ENCODE measurements at places on chromosomes 3 and 15.

- no peak overlapping the region for H3K27ac ChIP-seq
- H3K27me3 ChIP-seq = no peaks in the 10 kb centered on the region
- H3K4me1 ChIP-seq = no peaks in the 10 kb centered on the region
These were observed 65.7 kb downstream of the RAD54L2 start for GRCh38 chr3:51604212-51604611.

GRCh38 chr3:63132461-63133250 lies 145.5 kb upstream of the SYNPR start:
- H3K4me3 ChIP-seq = no peak overlapping the region
- H3K27ac ChIP-seq = no peak overlapping the region
- no peaks in the 10 kb centered on the region for H3K27me3 ChIP-seq
- no peaks in the 10 kb centered on the region for H3K4me1 ChIP-seq

DNA sequence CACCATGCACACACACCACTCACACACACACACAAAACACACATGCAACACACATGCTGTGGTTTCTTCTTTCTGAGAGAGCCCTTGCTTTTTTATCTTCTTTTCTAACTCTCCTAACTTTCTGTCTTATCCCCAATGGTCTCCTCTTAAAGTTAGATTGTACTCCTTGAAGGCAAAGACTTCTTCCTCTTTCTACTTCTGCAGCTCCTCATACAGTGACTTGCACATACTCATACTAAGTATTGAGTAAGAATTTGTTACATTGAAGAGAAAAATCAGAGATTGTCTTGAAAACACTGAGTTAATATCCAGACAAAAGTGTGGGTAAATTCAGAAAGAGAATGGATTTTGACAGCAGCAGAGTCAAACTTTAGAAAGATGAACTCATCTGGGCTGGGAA lies 64.4 kb downstream of the GTPBP8 start:
- H3K27me3 ChIP-seq = peaks cover 17% of the 10 kb centered on the region
- no peak overlapping the region for H3K4me3 ChIP-seq
- DNase-seq = no peak
- 0 out of 2 replicates have a peak overlapping the region, but pooled peaks have one; percentile 26 for H3K27ac ChIP-seq
- no peaks in the 10 kb centered on the region for H3K36me3 ChIP-seq

GRCh38 chr3:42795621-42796181 lies 8.6 kb downstream of the HIGD1A start:
- no peaks in the 10 kb centered on the region for H3K27me3 ChIP-seq
- H3K36me3 ChIP-seq = peaks cover 8% of the 10 kb centered on the region
- H3K4me3 ChIP-seq = no peak overlapping the region
- no peak overlapping the region for H3K27ac ChIP-seq

DNA sequence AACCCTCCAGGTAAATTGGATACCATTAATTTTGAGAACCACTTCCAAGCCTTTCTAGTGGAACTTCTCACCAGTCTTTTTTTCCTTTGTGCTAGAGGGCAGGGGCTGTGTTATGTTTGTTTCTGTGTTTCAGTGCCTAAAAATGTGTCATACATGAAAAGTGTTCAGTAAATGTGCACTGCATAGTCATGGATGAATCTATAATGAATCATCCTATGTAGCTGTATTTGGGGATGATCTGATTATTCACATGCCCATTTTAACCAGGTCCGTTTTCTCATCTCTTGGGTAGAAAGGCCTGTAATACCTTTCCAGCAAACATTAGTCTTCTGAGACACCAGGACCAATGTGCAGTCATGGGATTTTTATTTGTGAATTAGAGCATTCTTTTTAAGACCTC lies 583.0 kb upstream of the GOLIM4 start:
- no peak overlapping the region for H3K4me3 ChIP-seq
- H3K36me3 ChIP-seq = no peaks in the 10 kb centered on the region
- no peaks in the 10 kb centered on the region for H3K27me3 ChIP-seq

DNA sequence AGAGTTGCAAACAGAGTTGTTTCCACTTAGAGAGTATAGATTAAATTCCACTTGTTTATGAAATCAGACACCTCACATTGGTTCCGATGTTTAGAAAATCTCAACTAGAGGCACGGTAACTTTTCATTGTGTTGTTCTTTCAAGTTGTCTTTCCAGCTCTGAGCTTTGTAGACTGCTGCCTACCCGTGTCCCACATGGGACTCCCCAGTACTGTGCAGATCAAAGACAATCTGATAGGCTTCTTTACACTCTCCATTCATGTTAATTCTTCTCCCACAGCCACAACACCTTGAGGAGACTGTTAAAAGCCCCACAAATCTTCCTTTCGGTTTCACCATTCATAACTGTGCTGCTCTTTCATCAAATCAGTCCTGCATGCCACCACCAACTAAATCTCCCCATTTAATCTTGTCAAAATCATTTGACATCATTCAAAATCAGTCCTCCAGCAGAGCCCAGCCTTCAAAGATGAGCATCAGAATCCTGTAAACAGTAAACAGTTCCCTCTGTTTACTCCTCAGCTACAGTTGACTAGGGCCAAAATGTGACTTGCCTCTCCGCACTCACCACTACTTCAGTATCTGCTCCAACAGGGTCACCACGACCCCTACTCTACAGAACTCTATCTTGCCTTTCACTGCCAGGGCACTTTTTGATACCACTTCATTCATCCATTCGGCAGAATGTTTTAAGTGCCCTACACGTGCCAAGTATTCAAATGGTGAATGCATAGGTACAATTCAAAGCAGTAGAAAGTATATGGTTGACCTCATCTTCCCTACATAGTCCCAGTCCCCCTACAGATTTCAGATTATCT lies 8.3 kb downstream of the ANXA2 start:
- H3K4me3 ChIP-seq = no peak overlapping the region
- H3K27me3 ChIP-seq = no peaks in the 10 kb centered on the region
- H3K4me1 ChIP-seq = peaks cover 33% of the 10 kb centered on the region
- peaks cover 17% of the 10 kb centered on the region for H3K36me3 ChIP-seq

GRCh38 chr3:170506556-170506955 lies 79.3 kb downstream of the SLC7A14 start:
- DNase-seq = peak; percentile 71
- no peaks in the 10 kb centered on the region for H3K36me3 ChIP-seq
- H3K27ac ChIP-seq = peak overlapping the region; percentile 79
- H3K4me1 ChIP-seq = peaks cover 3% of the 10 kb centered on the region
- H3K27me3 ChIP-seq = no peaks in the 10 kb centered on the region

DNA sequence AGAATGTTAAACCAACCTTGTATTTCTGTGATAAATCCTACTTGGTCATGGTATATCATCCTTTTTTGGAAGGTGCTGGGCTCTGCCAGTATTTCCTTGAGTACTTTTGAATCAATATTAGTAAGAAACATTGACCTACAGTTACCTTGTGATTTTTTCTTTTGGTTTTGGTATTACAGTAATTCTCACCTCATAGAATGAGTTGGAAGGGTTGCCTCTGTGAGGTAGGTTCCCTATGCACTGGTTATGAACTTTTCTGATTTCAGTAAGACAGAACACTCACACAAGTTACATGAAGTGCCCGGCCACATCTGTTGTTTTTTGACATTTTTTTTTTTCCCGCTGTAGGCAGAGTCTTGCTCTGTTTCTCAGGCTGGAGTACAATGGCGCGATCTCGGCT lies 20.0 kb downstream of the PCCB start:
- H3K27ac ChIP-seq = no peak overlapping the region
- DNase-seq = no peak
- H3K36me3 ChIP-seq = peaks cover 1% of the 10 kb centered on the region
- peaks cover 3% of the 10 kb centered on the region for H3K4me1 ChIP-seq

DNA sequence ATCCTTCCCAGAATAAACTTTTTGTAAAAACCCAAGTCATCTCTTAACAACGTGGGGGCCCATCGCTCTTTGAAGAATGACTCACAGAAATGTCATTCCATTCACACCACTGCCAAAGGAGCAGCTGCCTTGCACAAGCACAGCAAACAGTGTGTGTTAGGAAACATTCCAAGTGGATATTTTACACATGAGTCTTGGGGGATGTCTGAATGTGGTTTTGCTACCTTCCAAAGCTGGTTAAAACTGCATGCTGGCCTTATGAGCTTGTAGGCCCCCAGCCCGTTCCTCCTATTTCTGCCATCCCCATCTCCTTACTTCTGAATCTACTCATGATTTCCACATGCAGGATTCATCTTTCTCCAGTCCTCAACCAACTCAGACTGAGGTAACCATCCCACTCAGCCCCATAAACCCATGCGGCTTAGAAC lies 130.8 kb downstream of the CPNE4 start:
- H3K4me3 ChIP-seq = no peak overlapping the region
- H3K36me3 ChIP-seq = no peaks in the 10 kb centered on the region
- peak; percentile 88 for DNase-seq
- H3K4me1 ChIP-seq = peaks cover 4% of the 10 kb centered on the region

- H3K27me3 ChIP-seq = no peaks in the 10 kb centered on the region
- H3K36me3 ChIP-seq = no peaks in the 10 kb centered on the region
- H3K27ac ChIP-seq = no peak overlapping the region
- H3K4me3 ChIP-seq = peak overlapping the region; percentile 27
These were observed 9.1 kb upstream of the SLC9C1 start for GRCh38 chr3:112302881-112303763.

GRCh38 chr3:53858096-53858741 lies 11.9 kb downstream of the IL17RB start:
- peaks cover 10% of the 10 kb centered on the region for H3K36me3 ChIP-seq
- DNase-seq = no peak
- H3K27me3 ChIP-seq = no peaks in the 10 kb centered on the region
- H3K4me1 ChIP-seq = no peaks in the 10 kb centered on the region

DNA sequence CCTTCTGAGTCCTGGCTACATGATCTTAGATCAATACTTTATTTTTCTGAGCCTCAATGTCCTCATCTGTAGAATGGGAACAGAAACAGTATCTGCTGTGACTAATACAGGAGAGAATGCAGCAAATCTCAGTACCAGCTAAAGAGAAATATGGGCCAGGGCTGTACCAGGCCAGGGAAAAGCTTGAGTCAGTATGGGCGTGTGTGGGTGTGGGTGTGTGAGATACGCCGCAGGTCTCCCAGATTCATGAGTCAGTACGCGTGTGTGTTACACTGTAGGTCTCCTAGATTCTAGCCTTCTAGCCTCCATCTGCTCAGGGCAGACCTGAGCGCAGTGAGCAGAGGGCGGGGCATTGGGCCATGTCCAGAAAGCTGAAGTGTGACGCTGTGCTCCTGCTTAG lies 15.2 kb downstream of the GNAI2 start:
- peaks cover 42% of the 10 kb centered on the region for H3K36me3 ChIP-seq
- peaks cover 45% of the 10 kb centered on the region for H3K4me1 ChIP-seq
- H3K27ac ChIP-seq = no peak overlapping the region
- DNase-seq = peak; percentile 94

DNA sequence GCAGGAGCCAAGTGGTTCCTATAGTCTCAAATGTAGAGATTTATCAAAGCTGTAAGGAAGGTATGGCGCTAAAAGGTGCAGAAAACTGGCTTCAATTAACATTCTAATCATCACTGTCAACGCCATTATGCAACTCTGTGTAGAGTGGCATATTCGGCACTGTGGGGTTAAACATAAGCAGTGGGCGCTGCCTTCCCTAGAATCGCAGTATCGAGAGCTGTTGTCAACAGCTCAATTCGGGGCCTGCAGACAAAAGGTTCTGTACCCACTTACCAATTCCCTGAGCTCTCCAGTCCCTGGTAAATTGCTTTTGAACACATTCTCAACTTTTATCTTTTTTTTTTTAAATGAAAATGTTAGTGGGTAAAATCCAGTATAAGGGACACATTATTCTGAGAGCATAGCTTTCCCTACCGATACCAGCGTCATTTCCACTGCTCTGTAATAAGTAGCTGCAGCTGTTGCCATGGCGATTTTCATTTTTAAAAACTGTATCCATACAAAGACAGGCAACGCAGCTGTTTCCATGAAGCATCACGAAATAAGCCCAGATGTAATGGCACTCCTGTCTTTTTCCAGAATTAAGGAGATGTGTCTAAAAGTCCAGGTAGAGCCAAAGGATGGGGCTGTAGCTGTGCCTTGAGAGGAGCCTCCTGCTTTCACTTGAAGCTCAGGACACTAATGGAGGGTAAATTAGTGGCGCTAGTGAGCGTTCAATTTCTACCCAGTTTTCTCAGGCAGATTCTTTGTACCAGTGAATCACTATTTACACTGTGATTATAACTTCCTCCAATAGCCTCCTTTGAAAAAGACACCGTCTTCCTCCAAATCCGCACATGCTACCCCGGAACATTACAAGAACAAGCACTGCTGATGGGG lies 250.3 kb downstream of the SLC9A9 start:
- no peak overlapping the region for H3K4me3 ChIP-seq
- no peak overlapping the region for H3K27ac ChIP-seq
- no peaks in the 10 kb centered on the region for H3K36me3 ChIP-seq
- H3K4me1 ChIP-seq = no peaks in the 10 kb centered on the region

- DNase-seq = no peak
- H3K4me3 ChIP-seq = no peak overlapping the region
- H3K36me3 ChIP-seq = no peaks in the 10 kb centered on the region
These were observed 270.9 kb downstream of the ERC2 start for GRCh38 chr3:56197259-56197965.

DNA sequence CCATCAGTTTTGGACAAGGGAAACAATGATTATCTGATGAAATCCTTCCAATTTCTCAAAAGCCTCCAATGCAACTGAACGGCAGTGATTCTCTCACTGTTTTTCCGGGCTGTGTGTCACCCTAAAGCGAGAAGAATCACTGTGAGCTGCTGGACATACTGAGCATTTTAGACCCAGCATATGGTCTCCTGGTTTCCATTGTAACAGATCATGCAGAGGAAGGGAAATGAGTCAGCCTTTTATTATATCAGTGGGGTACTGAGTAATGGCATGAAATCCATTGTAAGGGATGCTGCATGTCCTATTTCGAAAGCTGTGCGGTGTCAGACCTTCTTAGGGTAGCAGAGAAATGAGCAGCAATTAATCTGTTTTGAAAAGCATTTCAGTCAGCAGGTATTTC lies 287.1 kb downstream of the IL5RA start:
- no peaks in the 10 kb centered on the region for H3K27me3 ChIP-seq
- H3K27ac ChIP-seq = no peak overlapping the region
- H3K4me3 ChIP-seq = no peak overlapping the region

DNA sequence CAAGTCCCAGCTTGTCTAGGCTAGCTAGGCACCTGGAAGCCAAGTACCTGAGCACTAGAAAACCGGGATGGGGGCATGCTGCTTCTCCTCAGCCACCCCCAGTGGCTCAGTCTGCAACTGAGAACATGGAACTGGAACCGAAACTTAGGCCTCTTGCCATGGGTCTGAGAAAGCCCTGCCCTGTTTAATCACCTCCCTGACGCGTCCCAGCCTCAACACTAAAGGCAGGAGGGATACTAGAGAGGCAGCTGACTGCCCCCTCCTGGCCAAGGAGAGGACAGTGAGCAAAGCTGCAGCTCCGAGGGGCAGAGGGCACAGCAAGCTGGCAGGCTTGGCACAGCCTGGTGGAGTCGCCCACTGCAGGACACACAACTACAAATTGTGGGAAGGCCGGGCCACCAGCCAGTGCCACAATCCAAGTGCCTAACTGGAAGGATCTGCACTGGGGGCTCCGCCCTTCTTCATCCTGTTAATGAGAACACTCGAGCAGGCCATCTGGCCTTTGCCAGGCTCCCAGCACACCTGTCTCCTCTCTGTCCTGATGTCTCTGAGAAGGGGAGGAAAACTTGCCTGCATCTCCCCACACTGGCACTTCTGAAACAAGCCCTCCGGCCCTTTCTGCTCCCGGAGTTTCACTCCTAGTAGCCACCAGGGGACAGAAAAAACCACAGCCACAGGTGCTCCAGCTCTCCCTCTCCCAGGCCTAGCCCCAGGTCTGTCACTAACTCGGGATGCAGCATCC lies 53.7 kb downstream of the BDH1 start:
- H3K27ac ChIP-seq = no peak overlapping the region
- H3K4me1 ChIP-seq = peaks cover 3% of the 10 kb centered on the region
- H3K36me3 ChIP-seq = no peaks in the 10 kb centered on the region
- H3K4me3 ChIP-seq = no peak overlapping the region
- H3K27me3 ChIP-seq = 0 out of 2 replicates have a peak, but pooled peaks cover 1% of the 10 kb centered on the region
- peak; percentile 26 for DNase-seq

- no peaks in the 10 kb centered on the region for H3K36me3 ChIP-seq
- no peaks in the 10 kb centered on the region for H3K27me3 ChIP-seq
- no peak overlapping the region for H3K27ac ChIP-seq
These were observed 18.3 kb downstream of the OSBPL10 start for GRCh38 chr3:31962801-31963205.

Measured in IMR-90 (cell line).